ENCODE measurements at places on chromosomes 2 and 18.

DNA sequence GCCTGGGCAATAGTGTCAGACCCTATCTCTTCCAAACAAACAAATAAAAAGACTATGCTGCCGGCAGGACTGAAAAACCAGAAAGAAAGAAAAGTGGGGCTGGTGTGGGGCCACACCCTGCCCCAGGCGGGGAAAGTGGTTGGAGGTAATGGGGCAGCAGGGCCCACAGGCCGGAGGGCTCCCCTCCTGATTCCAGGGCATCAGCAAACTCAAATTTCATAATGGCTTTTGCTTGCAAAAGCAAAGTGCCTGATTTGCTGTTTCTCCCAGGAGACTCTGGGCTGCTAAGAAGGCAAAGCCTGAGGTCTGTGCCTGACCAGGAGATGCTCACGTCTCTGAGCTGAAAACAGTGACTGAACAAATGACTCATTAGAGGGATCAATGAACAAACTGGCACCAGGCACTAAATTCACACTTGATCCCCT lies 121.9 kb downstream of the HDAC4 start:
- H3K4me3 ChIP-seq = no peak overlapping the region
- H3K27me3 ChIP-seq = no peaks in the 10 kb centered on the region
- H3K4me1 ChIP-seq = peaks cover 22% of the 10 kb centered on the region
- H3K36me3 ChIP-seq = no peaks in the 10 kb centered on the region

- DNase-seq = no peak
- no peaks in the 10 kb centered on the region for H3K27me3 ChIP-seq
- no peak overlapping the region for H3K4me3 ChIP-seq
- no peaks in the 10 kb centered on the region for H3K4me1 ChIP-seq
Measured at GRCh38 chr2:102748107-102748506, 13.7 kb upstream of the TMEM182 start.

- no peak overlapping the region for H3K27ac ChIP-seq
- no peak overlapping the region for H3K4me3 ChIP-seq
- H3K36me3 ChIP-seq = no peaks in the 10 kb centered on the region
- no peak for DNase-seq
Measured at GRCh38 chr2:137039482-137040152, 274.3 kb downstream of the THSD7B start.

GRCh38 chr2:228581731-228582130 lies 400.2 kb upstream of the SPHKAP start:
- H3K27ac ChIP-seq = no peak overlapping the region
- no peak for DNase-seq
- no peaks in the 10 kb centered on the region for H3K4me1 ChIP-seq
- no peaks in the 10 kb centered on the region for H3K36me3 ChIP-seq
- H3K27me3 ChIP-seq = no peaks in the 10 kb centered on the region

DNA sequence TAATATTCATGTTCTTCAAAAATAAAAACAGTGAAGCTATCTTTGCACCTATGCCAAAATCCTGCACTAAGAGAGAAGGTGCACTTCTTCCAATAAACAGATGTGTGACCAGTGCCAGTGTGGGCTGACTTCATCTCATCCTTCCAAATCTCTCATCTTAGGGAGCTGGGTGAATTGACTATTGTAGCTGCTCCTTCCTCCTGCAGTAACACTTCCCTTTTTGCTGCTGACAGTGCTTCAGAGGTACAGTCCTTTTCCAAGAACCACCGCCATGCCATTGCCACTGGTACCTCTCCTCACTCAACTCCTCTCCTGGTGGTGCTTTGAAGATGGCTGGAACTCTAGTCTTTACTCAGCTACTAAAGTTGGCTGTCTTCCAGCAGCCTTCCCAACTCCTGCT lies 42.1 kb upstream of the ARHGAP25 start:
- H3K36me3 ChIP-seq = peaks cover 7% of the 10 kb centered on the region
- DNase-seq = no peak
- peaks cover 5% of the 10 kb centered on the region for H3K4me1 ChIP-seq
